ENCODE measurements at places on chromosomes 13 and 19.

- DNase-seq, result no peak
Observed at GRCh38 chr19:33379151-33379829, 5.8 kb downstream of the CEBPG start.

DNA sequence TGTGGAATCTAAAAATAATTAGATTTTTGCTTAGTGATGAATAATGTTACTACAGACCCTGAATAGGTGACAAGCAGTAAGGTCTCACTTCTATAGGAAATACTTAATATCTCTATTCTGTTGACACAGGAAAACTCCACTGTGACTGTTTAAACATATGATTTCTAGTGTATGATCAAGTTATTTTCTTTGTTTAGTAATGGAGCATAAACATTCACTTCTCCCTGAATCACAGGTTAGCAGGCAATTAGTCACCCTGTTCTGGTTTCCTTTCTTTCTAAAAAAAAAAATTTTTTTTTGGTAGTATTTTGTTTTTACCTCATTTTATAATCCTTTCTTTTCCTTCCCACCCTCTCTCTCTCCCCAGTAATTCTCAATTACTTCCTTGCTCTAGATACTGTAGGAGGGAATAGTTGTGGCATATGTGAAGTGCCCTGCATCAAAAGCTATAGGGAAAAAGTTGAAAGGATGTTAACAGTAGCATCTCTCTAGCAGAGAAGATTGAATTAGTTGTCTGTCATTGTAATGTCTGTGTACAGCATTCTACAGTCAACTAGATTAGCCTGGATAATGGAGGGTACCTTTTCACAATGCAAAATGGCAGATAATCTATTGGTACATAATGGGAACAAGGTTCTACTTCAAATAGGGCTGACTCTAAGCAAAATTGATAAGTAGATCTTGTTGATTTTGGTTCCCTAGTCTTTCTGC, 3.5 kb downstream of the HS6ST3 start:
- DNase-seq, result no peak

DNA sequence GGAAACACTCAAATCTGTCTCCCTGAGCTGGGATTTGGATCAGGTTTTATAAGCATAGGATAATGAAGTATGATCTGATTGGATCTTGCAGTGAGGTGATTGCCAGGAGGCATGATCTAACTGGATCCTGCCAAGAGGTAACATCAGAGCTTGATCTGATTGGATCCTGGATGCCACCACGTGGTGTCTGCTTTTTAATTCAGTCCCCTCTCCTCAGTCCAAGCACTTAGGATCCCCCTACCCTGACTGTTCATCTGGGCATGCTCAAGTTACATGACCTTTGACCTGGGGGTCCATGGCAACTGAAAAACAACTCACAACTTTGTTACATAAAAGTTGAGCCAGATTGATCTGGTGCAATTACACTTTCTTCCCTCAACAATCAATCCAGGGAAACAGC, 47.5 kb upstream of the LSM14A start:
- DNase-seq, result no peak

DNA sequence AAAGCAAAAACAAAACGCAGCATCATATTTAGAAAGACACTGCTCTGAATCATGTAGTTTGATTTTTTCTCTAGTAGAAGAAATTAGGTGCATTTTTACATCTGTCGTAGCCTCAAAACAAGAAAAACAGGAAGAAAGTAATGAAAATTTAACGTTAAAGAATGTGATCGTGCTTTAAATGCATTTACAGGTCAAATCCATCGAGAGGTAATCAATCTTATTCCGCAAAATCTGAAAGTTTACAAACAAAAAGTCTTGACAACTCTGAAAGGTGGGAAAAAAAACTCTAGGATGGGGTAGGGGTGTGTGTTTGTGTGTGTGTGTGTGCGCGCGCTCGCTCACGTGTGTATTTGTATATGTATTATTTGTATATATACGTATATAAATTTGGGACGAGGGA, 10.2 kb downstream of the POU4F1 start:
- no peak for DNase-seq

GRCh38 chr13:29858667-29859066, 8.2 kb upstream of the UBL3 start:
- DNase-seq, result no peak

DNA sequence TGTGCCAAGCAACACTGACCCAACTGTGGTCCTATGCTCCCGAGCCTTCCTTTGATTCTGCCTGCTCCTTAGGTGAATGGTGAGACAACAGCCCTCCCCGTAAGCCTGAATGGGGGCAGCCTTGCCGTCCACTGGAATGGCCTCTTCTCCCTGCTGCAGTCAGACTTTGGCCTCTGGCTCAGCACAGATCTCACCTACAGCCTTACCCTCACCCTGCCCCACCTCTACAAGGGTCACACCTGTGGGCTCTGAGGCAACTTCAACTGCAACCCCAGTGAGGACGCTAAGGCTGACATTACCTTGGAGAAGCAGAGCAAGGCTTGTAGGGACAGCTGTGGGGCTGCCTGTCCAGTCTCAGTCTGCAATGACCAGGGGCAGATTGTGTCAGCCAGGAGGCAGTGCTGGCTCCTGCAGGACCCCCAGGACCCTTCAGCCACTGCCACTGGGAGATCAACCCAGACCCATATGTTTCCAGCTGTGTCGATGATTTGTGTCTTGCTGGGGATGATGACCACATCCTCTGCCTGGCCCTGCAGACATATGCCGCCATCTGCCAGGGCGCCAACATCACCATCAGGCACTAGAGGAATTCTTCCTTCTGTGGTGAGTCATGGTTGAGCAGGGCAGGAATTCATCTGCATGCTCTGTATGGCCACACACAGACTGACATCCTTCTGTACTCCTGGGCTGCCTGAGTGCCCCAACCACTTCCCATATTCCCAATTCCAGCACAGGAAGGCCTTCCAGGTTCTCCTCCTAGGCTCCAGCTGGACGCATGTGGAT, 27.3 kb upstream of the FXYD3 start:
- DNase-seq, result peak; percentile 92

DNA sequence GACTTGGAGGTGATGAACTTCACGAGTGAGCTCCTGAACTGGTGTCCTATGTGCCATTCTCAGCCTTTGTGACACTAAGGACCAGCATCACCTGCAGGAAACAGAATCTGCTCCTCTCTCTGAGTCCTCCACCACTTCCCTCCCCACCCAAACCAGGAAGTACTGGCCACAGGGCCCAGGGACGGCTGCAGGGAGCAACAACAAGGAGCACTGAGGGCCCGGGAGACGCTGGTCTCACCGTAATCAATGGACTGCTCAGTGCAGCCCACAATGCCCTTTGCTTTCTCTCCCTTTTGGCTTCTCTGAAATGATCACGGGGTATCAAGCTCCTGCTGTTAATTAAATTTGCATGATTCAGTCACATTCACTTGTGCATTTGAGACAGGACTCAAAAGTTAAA, 18.6 kb downstream of the PEPD start:
- DNase-seq, result no peak

DNA sequence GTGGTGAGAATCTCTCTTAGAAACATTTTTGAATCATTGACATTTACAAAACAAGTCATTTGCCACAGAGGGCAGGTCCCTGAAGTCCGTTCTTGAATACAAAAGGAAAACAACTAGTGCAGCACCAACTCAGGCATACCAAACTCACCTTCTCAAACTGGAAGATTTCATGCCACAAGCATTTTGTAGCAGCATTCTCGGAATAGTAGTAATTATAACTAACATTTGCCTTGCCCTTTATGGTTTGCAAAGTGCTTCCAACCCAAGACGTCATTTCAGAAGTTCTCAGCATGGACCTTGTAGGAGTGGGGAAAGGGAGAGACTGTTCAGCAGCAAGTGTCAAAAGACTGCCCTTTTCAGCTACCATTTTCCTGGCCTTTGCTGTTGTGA, 344.6 kb downstream of the RFC3 start:
- DNase-seq, result peak; percentile 69

- DNase-seq, result no peak
Observed at GRCh38 chr13:94414708-94415107, 64.8 kb downstream of the DCT start.

DNA sequence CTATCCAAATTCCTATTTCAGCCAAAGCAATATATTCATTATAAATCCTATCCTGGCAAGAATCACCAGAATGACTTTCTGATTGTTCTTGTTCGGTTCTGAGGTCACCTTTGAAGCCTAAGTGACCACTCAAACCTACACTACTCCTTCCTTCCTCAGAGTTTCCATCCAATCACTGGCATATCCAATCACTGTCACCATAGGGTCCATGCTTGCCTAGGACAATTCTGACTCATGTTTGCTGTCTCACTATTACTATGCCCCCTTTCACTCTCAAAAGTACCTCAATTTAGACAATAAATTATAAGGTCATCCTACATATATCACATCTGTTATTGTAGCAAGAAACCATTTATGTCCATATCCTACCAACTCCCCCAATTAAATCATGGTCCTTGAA, 58.9 kb downstream of the UBL3 start:
- no peak for DNase-seq

DNA sequence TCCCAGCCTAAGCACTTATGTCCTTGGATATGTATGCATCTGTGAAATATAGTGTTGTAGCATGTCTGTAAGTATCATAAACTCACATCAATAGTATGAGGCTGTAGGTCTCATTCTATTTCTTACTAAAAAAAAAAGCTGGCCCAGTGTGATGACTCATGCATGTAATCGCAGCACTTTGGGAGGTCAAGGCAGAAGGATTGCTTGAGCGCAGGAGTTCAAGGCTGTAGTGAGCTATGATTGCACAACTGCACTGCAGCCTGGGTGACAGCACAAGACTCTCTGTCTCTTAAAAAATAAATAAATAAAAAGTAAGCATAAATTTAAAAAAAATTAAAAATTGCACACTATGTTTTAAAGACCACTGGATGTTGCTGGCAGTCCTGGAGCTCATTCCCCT, 79.1 kb upstream of the SPATA13 start:
- DNase-seq, result no peak

All from fibroblast of upper back skin (primary cell).